CD14-positive monocyte (primary cell): ENCODE measurements at places on chromosomes 11 and 22. TPM values are rescaled to one million over a fixed set of nuclear protein-coding genes. Genes with fewer than 3 reads are reported as not detected.
A peak's percentile ranks its signal among the peaks of the same experiment; 100 is the strongest.

- no peak for DNase-seq
- no peaks in the 10 kb centered on the region for H3K4me1 ChIP-seq
- H3K36me3 ChIP-seq: no peaks in the 10 kb centered on the region
- no peaks in the 10 kb centered on the region for H3K27me3 ChIP-seq
- H3K4me3 ChIP-seq: no peak overlapping the region
- no peak overlapping the region for H3K27ac ChIP-seq
Measured at GRCh38 chr11:70252844-70253243, 17.6 kb upstream of the PPFIA1 start.

The FXYD6 gene
- polyA plus RNA-seq: 44.1 TPM

DNA sequence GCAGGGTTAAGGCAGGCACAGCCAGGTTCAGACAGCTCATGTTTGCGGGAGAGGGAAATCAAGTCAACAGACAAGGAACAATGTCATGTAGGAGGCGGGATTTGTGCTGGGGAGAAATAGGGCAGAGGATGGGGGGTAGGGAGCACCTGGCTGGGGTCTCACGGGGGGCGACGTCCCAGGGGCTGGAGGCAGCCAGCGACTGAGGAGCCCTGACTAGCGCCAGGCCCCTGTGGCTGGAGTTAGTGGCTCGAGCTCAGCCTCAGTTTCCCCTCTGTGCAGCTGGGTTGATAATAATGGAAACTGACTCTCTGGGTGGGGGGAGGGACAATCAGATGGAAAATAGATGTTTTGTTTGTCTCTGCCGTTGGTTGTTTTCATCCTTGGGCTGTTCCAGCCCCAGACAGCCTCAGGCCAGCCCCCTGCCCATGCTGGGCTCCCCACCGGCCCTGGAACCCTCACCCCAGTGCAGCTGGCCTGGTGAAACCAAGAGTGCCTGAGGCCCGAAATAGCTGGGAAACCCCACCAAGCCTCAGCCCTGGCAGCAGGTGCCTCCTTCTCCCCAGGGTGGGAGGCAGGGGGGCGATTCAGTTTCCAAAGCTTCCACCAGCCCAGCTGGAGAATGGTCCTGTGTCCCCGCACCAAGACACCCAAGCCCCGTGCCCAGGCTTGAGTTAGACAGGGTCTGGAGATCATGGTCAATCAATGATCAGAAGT lies 44.1 kb downstream of the IGLL5 start:
- no peak for DNase-seq
- H3K36me3 ChIP-seq: no peaks in the 10 kb centered on the region
- H3K27me3 ChIP-seq: no peaks in the 10 kb centered on the region
- H3K27ac ChIP-seq: no peak overlapping the region
- no peak overlapping the region for H3K4me3 ChIP-seq
- H3K4me1 ChIP-seq: peaks cover 96% of the 10 kb centered on the region

DNA sequence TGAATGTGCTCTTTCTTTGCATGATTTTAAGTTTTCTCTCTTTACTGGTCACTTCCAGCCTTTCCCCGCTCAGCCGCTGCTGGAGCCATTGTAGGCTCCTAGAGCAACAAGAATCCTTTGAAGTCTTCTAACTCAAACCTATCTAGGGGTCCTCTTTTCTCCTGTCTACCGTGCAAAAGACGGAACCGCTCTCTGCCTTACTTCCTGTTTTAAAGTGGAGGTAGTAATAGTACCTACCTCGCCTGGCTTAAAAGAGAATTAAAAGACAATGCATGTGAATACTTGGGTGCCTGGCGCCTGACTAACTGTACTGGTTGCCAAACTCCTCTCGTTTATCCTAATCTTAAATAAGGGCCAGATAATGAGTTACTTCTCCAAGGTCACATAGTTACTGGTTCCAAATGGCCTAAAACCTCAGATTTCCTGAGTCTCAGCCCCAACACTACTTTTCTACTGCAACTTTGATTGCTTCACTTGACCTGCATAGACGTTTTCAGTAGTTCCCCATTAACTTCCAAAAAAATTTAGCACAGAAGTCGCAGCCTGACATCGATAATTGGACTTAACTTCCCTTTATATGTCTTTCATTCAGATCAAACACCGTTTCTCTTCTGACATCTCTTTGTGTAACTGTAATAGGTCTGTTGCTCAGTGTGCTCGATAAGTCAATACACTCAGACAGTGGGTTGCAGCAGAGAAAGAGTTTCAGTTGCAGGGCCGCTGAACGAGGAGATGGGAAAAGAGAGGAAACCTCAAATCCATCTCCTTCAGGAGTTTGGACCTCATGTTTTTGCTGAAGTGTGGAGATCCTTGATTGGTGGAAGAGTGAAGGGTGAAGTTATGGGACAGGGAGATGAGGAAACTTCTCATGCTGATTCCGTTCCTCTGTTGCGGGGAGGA lies 891 bp downstream of the SAMM50 start:
- DNase-seq: peak; percentile 23
- peak overlapping the region; percentile 64 for H3K27ac ChIP-seq
- H3K36me3 ChIP-seq: no peaks in the 10 kb centered on the region
- peaks cover 21% of the 10 kb centered on the region for H3K4me1 ChIP-seq
- H3K4me3 ChIP-seq: peak overlapping the region; percentile 73

DNA sequence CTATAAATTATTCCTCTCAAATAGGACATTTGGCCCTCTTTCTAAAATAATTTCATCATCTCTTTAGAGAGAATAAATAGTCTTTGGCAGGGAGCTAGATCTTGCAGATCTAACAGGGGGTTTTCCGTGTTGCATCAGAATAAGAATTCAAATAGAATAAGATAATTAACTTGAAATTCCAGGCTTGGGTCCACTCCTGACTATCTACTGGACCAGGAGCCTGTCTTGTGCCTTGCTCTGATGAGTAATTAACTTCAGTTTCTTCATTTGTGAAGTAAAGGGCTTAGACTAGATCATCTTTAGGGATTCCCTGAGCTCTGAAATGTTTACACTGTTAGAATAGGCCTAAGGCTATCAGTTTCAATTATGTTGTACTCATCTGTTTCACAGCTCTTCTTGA lies 23.5 kb upstream of the TMEM123 start:
- DNase-seq: no peak
- H3K27me3 ChIP-seq: no peaks in the 10 kb centered on the region
- H3K4me3 ChIP-seq: no peak overlapping the region
- no peaks in the 10 kb centered on the region for H3K4me1 ChIP-seq
- H3K36me3 ChIP-seq: no peaks in the 10 kb centered on the region
